ENCODE measurements at places on chromosomes 2 and 18. TPM values are rescaled to one million over a fixed set of nuclear protein-coding genes. Genes with fewer than 3 reads are reported as not detected.

- DNase-seq = no peak
Measured at GRCh38 chr2:3785220-3785889, 82.0 kb downstream of the DCDC2C start.

- peak; percentile 19 for DNase-seq
Measured at GRCh38 chr2:204505946-204506345, 39.3 kb upstream of the PARD3B start.

- no peak for DNase-seq
Measured at GRCh38 chr2:203781151-203781550, 74.7 kb downstream of the CD28 start.

- no peak for DNase-seq
Measured at GRCh38 chr2:101793277-101793969, 95.9 kb downstream of the MAP4K4 start.

DNA sequence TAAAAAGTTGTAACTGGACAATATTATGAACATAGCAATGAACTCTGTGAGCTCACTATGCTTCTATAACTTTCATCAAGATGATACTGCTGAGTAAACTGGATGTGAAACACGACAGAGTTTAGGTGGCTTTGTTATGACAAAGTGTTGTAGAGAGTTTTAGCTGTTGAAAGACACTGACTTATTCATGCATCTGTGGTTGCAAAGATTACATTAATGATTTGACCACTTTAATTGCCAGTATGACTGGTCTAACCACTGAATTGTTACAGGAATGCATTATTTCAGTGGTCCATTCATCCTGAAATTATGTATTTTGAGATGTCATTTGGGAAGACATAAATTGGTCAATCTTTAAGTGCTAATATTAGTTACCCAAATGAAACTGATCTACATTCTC is 117.9 kb downstream of the SPHKAP start:
- no peak for DNase-seq

DNA sequence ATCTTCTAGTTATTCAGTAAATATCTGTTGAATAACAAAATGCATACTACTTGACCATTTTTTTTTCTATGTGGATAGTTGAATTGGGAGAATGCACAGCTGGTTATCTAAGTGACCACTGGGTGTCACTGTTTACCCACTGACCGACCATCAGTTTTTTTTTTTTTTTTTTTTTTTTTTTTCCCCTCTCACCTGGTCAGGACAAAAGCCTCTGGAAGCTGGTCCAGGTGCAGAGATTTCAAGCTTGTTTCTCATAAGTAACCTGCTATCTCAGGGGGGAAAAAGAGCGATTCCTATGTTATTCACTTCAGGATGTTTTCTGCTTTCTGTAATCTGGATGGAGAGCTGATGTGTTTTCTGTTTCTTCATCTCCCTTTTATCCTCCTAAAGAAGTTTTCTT is 256.0 kb downstream of the DCDC2C start:
- DNase-seq = peak; percentile 51

- DNase-seq = no peak
Measured at GRCh38 chr2:112669667-112670066, 23.9 kb downstream of the SLC20A1 start.

GRCh38 chr2:138277062-138277461 is 224.5 kb upstream of the SPOPL start:
- no peak for DNase-seq

GRCh38 chr2:108787216-108787541 is 608 bp downstream of the CCDC138 start:
- DNase-seq = no peak

DNA sequence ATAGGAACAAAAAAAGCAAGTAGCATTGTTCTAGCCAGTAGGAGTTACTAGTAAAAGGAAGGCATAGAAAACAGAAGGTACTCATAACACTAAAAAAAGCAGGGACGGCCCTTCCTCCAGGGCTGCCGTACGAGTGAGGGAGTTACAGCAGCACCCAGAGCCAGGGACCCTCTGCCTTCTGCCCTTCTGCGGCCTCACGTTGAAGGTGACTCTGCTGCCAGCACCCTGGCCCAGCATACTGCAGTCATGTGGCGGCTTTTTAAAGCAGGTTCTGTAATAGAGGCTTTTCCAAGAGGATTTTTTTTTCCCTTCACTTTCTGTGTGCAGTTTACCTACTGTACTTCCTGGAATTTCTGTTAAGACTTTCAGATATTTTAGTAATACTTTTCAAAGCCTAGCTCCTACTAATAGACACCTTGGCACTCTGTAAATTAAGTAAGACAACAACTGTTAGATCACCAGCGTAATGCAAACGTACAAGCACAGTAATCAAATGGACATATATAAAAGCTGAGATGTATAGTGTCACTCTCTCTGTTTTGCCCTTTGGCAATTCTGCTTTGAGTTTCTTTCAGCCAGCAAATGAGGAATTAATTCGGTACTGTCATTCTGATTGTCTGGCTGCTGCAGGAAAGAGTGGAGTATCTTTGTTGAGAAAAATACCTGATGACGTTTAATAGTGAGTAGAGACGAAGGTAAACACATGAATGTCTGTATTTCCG is 161.5 kb downstream of the PTGR3 start:
- no peak for DNase-seq

DNA sequence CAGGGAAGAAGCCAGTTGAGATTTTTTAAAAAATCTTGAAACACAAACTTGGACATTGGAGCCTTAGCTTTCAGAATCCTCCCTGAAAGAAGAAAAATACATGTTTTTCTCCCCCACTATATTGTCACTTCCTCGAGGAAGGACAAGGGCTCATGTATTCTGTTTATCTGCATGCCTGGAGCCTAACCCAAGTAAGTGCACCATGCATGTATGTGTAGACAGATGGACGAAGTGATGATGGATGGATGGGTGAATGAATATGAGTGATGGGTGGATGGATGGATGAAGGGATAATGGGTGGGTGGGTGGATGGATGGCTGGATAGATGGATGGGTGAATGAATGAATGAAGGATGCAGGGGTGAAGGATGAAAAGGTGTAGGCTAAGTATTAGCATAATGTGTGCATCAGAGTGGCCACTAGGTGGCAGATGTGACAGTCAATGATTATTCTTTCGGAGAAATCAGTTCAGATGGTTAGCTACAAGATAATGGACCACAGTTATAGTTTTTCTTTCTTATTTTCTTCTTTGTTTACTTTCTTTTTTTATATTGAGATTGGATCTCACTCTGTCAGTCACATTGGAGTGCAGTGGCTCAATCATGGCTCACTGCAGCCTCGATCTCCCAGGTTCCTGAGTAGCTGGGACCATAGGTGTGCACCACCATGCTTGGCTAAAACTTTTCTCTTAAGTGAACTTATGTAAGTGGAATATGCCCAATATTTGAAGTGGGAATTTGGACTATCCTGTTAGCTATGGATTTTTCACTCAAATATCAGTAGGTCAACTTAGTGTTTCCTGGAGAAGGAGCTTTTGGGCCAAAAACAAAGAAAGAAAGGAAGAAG is 18.5 kb upstream of the CCDC93 start:
- DNase-seq = peak; percentile 23

DNA sequence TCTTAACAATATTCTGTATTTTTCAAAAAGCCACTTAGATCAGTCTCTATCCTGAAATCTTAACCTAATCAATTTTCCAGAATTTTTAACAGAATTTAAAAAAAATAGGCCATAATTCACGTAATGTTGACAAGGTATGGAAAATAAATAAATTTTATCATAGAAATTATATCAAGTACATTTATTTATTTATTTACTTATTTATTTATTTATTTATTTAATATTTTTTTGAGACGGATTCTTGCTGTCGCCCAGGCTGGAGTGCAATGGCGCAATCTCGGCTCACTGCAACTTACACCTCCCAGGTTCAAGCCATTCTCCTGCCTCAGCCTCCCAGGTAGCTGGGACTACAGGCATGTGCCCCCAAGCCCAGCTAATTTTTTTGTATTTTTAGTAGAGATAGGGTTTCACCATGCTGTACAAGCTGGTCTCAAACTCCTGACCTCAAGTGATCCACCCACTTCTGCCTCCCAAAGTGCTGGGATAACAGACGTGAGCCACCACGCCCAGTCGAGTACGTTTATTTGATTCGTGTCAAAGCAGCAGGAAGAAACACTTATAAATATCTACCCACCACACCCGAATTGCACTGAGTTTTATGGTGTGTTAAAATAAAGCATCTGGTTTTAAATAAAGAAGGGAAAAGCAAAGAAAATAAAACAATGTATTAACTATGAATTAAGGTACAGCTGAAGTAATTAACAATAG is 60.1 kb downstream of the DSC3 start:
- no peak for DNase-seq

- DNase-seq = peak; percentile 30
Measured at GRCh38 chr18:46418663-46419260, 238.3 kb downstream of the LOXHD1 start.

Gene CYS1
- total RNA-seq = 3.2 TPM

Gene EVX2
- not detected for total RNA-seq

Gene APCDD1
- 0.29 TPM for total RNA-seq

Gene COL3A1
- total RNA-seq = 3.6 TPM
